IPS-NIHi11 (cell line): ENCODE measurements at places on chromosomes 5 and 9.

GRCh38 chr9:137021979-137022661, 5.9 kb downstream of the ABCA2 start:
- peak; percentile 93 for DNase-seq

DNA sequence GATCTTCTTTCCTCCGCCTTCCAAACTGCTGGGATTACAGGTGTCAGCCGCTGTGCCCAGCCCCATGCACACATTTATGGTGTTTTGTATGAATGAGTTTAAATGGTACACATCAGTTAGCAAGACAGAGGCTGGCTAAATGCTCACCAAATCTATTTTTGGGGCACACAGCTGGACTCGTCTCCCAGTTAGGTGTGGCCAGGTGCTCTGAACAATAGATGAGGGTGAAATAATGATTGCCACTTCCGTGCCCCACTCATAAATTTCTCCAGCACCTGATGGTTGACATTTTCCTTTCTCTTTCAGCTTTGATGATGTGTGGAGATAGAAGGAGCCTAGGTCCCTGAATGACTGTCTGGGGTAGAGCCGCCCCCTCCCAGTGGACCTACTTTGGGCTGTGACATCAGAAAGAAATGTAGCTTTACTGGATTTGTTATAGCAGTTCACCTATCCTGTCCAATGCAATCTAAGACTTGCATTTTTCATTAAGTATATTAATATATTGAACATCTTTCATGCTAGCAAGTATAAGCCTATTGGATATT, 8.6 kb upstream of the RAPGEF1 start:
- DNase-seq: no peak

GRCh38 chr9:16912197-16912596, 41.7 kb upstream of the BNC2 start:
- DNase-seq: no peak

- no peak for DNase-seq
These were observed 21.0 kb upstream of the SMARCA2 start for GRCh38 chr9:1994180-1994579.

- DNase-seq: no peak
These were observed 4.8 kb upstream of the NFIL3 start for GRCh38 chr9:91428436-91428835.

GRCh38 chr9:113989714-113990569, 88.2 kb downstream of the AMBP start:
- no peak for DNase-seq

- DNase-seq: no peak
These were observed 926.4 kb downstream of the MAT2B start for GRCh38 chr5:164431634-164432304.

- no peak for DNase-seq
These were observed 140.1 kb downstream of the TRPM3 start for GRCh38 chr9:70981312-70981711.

DNA sequence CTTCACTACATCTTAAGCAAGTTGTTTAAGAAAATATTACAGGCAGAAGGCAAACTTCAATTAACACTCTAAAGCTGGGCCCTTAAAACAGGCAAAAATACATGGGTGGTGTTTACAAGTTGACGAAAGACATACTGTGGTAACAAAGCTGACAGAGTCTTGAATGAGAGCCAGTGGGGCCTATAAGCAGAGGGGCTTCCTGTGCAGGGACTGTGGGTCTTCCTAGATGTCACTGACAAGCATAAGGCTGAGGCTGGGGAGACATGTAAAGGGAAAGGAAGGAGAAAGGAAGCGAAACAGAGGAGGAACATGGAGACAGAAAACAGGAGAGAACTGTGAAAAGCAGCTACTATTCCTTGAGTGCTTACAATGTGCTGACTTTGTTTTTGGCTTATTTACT, 308.0 kb upstream of the RPS23 start:
- no peak for DNase-seq
